Kidney tubule cell (primary cell): ENCODE measurements at places on chromosomes 5 and 9.

GRCh38 chr5:81233080-81233634 is at the start of gene CKMT2:
Gene CKMT2, plus strand, starts transcription at chr5:81233322. Its CDS starts 17,811 bp downstream, at chr5:81251133.
- DNase-seq, result peak; percentile 42

- peak; percentile 72 for DNase-seq
Observed at GRCh38 chr5:81208904-81209303, 24.2 kb upstream of the CKMT2 start.

DNA sequence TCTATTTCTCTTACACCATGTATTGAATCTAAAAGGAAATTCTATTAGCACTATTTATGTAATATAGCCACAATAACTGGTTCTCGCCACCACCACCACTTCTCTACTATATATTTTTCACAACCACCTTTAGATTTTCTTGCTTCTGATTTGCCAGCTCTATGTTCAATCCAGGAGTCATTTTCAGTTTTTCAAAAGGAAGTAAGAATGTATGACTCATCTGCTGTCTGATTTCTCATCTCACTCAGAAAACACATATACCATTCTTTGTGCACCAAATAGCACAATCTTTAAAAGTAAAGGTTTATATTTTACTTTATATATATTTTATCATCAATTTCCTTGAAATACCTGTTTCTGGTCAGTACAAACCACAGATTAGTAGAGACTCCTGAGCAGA is 1127.5 kb downstream of the TAF11L14 start:
- peak; percentile 55 for DNase-seq

GRCh38 chr5:73661753-73662152 is 35.8 kb downstream of the ARHGEF28 start:
- no peak for DNase-seq

DNA sequence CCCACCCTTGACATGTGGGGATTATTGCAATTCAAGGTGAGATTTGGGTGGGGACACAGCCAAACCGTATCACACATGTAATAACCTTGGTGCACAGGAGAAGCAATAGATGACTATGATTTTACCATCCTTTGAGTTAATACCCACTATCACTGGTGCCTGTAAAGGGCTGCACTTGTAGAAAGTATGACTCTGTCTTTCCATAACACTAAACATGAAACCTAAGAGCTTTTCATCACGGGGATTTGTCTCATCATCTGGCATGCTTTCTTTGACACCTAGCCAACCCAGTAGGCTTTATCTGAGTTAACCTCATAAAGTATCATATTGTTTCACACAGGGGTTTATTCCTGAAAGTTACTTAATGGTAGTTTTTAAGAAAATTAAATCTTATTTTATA is 188.9 kb upstream of the TNC start:
- no peak for DNase-seq

GRCh38 chr5:163947848-163948666 is 442.6 kb downstream of the MAT2B start:
- no peak for DNase-seq

DNA sequence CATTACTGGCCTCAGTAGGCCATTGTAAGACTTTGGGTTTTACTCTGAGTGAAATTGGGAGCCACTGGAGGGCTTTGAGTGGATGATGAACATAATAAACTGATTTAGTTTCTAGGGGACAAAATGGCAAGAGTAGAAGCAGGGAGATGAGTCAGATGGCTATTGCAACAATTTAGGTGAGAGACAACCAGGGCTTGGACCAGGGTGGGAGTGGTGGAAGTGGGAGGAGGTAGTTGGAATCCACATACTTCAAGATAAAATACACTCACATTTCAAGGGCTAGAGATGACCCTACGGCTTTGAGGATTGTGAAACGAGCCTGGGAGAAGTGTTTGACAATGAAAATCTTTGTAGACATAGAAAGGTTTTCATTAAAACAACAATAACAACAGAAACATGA is 136.3 kb downstream of the ACTBL2 start:
- DNase-seq, result no peak

GRCh38 chr5:7047511-7048261 is 334.5 kb downstream of the TENT4A start:
- no peak for DNase-seq

DNA sequence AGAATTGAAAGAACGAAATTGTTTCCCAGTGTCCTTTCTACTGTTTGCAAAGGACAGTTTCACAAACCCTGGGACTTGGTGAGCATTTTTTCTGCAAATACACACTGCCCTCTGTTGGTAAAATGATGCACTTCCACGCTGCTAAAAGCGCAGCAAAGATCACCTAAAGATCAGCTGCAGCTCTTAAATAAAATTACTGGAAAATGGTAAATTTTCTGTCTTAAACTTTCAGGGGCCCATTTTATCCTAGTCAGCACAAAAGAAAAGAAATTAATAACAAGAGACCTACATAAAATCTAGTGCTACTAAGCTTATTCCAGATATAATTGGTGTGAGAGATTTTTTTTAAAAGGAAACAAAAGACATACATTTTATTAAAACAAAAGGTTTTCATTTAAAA is 566.0 kb downstream of the CAAP1 start:
- peak; percentile 73 for DNase-seq

DNA sequence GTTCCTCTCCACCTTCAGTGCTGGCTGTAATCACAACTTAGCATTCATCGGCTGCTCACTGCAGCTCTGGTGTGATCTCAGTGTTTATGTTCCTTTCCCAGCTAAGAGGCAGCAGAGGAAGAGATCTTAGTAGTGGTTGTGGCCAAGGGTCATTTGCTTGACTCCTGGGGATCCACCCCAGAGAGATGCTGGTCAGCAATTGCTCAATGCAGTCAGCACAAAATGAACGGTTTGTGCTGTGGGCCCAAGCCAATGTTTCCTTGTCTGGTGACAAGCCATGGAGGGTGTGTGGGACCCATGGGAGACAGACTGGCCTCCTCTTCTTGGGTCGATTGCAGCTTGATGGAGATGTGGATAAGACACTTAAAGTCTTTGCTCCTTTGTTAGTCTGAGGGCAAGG is 16.1 kb upstream of the FRMD3 start:
- no peak for DNase-seq

GRCh38 chr5:42148813-42149212 is 223.7 kb downstream of the FBXO4 start:
- DNase-seq, result no peak

GRCh38 chr9:5442400-5443011 is 4.8 kb upstream of the PLGRKT start:
- DNase-seq, result peak; percentile 76

GRCh38 chr5:122192497-122193496 is 63.5 kb downstream of the ZNF474 start:
- peak; percentile 70 for DNase-seq

DNA sequence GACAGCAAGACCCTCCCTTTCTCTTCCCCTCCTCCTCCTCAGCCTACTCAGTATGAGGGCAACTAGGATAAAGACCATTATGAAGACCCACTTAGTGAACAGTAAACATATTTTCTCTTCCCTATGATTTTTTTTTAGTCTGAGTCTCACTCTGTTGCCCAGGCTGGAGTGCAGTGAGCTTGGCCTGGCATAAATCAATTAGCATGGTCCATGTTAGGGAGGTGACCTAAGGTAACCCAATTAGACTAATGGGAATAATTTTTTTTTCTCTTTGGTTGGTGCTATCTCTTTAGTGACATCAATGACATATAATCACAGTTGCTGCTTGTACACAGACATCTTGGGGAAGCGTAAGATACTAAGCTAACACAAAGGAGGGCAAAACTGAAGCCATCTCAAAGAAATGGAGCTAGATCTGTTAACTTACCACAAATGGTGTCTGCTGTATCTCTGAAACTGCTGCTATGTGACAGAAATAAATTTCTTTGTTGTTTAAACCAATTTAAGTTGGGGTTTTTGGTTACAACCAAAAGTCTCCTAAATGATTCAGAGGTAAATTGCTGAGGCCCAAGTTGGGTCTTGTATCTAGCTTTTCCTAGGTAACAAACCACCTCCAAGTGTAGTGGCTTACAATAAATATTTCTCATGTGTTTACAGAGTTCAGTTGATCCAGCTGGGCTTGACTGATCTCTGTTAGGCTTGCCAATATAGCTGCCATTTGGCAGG is 13.3 kb downstream of the PKD2L2 start:
- no peak for DNase-seq

- no peak for DNase-seq
Observed at GRCh38 chr5:172042183-172042582, 35.7 kb upstream of the FBXW11 start.

- DNase-seq, result no peak
Observed at GRCh38 chr5:100406640-100407039, 128.5 kb upstream of the FAM174A start.

DNA sequence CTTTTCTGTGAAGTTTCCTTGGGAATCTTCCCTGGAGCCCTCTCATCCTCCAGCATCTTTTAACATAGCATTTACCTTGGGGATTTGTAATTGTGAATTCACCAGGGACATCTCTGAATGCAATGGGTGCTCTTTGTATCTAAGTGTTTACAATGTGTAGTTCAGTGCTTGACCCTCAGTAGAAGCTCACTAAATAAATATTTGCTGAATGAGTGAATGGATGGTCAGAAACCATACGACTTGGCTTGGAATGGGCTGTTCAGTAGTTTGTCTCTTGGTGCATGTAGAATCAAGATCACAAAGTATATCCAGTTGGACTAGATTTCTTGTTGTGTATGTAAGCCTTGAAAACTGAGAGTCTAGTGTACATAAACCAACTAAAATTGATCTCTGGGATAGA is 81.8 kb upstream of the MEF2C start:
- no peak for DNase-seq

DNA sequence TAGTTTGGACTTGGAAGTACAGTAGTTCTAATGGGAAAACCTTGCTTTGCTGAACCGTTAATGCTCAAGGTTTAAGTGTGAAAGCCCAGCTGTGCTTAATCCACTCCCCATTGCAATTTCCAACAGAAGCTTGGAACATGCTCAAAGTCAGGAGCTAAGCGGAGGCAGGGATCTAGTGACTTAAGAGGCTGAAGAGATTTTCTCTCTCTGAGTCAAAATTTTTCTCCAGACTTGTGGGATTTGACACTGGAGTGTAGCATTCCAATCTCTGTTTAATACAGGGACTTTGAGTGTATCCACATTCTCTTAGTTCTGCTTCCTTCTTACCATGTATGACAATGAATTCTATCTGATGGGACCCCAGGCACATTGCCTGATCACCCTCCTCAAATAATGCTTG is 471.8 kb downstream of the KIF4B start:
- DNase-seq, result peak; percentile 13

- DNase-seq, result peak; percentile 73
Observed at GRCh38 chr5:72788866-72789505, 27.5 kb upstream of the TNPO1 start.

- DNase-seq, result no peak
Observed at GRCh38 chr9:26243029-26243697, 564.9 kb upstream of the TUSC1 start.

DNA sequence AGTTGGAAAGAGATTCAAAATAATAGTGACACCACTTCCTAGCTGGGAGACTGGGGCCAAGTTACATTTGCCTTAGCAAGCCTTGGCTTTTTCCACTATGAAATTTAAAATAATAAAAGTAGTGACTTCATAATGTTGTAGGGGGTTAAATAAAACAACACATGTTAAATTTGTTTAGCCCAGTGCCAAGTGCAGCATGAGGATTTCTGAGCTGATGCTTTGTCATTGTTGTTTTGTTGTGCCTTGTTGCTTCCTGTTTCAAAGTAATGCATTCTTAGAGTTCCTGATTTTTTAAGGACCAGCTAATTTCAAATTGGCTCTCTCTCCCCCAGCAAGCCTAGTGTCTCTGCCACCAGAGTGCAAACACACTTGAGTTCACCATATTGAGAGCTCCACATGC is 270.7 kb upstream of the PAPPA start:
- no peak for DNase-seq

- no peak for DNase-seq
Observed at GRCh38 chr5:172595596-172596455, 45.2 kb upstream of the NEURL1B start.

DNA sequence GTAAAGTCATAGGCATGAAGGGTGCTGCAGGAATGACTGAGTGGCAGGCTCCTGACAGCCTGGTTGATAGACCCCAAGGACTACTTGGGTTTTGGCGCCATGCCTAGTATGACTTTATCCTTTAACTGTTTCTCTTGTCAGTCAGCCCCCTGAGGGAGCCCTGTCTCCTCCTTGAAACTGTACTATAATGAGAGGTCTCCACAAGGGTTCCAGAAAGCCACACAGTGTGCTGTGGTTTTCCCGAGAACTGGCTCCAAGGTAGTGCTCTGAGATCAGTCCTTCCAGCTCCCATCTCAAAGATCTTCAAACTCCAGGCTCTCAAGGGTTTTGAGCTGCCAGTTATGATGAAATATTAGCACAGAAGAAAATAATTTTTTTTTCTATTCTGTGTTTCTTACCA is 26.7 kb upstream of the TNC start:
- peak; percentile 13 for DNase-seq

GRCh38 chr9:92342825-92343488 is 17.2 kb downstream of the CENPP start:
- DNase-seq, result no peak

GRCh38 chr5:103526164-103526915 is 36.2 kb downstream of the NUDT12 start:
- DNase-seq, result no peak

DNA sequence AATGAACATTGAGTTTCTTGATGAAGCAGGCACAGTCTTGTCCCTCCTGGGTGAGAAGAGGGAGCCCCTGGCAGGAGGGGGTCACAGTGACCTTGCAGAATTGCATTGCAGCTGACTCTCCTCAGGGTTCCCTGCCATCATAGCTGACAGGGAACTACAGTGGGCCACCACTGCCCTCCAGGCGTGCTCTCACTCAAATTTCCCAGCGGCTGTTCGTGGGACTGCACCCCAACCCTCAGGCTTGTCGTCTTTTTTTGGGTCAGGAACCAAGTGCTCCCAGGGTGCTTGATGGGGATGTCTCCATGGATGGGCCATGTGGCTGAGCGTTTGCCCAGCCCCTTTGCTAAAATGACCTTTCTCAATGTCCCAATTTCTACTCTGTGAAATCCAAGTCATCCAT is 215.8 kb downstream of the MELK start:
- DNase-seq, result no peak

GRCh38 chr9:36136894-36137391 is 410 bp downstream of the GLIPR2 start:
- peak; percentile 17 for DNase-seq

GRCh38 chr5:177470759-177471536 is 2.5 kb downstream of the DBN1 start:
- DNase-seq, result peak; percentile 70

GRCh38 chr5:143215690-143216089 is 187.8 kb downstream of the NR3C1 start:
- no peak for DNase-seq

DNA sequence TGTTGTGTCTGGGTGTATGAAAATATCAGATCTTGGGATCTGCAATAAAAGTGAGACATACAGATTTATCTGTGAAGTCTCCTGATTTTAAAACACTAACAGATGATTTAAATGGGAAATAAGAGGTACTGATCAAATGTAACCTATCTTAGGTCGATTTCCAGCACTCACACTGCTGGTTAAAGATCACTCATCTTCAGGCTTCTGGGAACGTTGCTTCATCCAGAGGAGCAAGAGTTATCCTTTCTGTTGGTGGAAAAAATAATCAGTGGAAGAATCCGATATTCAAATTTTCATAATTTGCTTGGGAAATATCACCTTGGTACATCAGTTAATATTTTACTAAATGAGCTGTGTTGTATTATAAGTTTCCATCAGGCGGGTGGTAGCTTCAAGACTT is 876.8 kb upstream of the WWC1 start:
- DNase-seq, result no peak

GRCh38 chr5:143966280-143966679 is 154.3 kb downstream of the HMHB1 start:
- DNase-seq, result no peak
